ENCODE measurements at places on chromosomes 12 and 14.
A peak's percentile ranks its signal among the peaks of the same experiment; 100 is the strongest.

- no peak for DNase-seq
Measured at GRCh38 chr12:68327896-68328295, 4.3 kb downstream of the MDM1 start.

DNA sequence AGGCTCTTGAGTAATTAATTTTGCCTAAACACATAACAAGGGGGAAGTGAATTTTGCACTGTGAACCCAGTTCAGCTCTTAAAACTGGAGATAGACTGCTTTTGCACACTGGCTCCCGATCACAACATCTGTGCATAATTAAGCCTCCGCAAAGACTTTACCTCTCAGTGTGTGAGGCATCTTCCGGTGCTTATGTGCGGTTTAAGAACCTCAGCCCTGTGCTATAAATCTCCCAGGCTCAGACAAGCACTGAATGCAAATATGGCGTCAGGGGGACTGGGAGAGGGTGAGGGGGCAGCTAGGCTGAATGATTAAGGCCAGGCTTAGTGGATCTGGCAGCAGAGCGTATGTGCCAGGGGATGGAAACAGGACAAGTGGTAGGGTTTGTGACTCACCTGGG lies 103.3 kb downstream of the ADCK1 start:
- peak; percentile 18 for DNase-seq

DNA sequence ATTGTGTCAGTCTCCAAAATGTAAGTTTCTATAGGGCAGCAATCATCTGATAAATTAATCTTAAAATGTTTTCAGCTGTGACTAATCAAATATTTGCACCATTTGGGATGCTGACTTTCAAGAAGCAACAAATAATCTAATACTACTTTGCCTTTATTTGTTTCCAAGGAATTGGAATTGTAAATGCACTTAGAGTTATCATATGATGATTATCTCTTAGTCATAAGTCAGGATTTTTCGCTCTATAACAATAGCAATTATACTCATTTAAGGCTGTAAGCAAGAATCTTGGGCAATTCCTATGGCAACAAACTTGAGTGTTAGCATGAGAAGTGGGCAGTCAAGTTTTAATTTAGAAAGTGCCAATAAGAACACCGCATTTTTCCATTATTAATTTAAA lies 13.0 kb upstream of the BAZ1A start:
- no peak for DNase-seq

GRCh38 chr12:88577537-88577936 lies 2.7 kb downstream of the KITLG start:
- DNase-seq: peak; percentile 57

- no peak for DNase-seq
Measured at GRCh38 chr12:22653791-22654190, 28.8 kb downstream of the ETNK1 start.

DNA sequence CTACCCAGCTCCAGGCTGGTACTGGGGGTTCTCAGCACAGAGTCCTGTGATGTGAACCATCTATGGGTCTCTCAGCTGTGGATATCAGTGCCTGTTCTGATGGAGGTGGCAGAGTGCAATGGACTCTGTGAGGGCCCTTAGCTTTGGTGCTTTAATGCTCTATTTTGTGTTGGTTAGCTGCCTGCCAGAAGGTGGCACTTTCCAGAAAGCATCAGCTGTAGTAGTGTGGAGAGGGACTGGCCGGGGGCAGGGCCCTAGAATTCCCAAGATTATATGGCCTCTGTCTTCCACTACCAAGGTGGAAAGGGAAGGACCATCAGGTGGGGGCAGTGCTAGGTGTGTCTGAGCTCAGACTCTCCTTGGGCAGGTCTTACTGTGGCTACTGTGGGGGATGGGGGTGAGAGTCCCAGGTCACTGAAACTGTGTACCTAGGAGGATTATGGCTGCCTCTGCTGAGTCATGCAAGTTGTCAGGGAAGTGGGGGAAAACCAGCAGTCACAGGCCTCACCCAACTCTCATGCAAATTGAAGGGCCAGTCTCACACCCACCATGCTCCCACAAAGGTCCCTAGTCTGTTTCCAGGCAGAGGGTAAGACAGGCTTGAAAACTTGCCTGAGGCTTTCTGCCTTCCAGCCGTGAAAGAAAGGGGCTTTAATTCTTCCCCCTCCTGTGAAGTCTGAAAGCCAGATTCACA lies 878.1 kb downstream of the C12orf50 start:
- no peak for DNase-seq

DNA sequence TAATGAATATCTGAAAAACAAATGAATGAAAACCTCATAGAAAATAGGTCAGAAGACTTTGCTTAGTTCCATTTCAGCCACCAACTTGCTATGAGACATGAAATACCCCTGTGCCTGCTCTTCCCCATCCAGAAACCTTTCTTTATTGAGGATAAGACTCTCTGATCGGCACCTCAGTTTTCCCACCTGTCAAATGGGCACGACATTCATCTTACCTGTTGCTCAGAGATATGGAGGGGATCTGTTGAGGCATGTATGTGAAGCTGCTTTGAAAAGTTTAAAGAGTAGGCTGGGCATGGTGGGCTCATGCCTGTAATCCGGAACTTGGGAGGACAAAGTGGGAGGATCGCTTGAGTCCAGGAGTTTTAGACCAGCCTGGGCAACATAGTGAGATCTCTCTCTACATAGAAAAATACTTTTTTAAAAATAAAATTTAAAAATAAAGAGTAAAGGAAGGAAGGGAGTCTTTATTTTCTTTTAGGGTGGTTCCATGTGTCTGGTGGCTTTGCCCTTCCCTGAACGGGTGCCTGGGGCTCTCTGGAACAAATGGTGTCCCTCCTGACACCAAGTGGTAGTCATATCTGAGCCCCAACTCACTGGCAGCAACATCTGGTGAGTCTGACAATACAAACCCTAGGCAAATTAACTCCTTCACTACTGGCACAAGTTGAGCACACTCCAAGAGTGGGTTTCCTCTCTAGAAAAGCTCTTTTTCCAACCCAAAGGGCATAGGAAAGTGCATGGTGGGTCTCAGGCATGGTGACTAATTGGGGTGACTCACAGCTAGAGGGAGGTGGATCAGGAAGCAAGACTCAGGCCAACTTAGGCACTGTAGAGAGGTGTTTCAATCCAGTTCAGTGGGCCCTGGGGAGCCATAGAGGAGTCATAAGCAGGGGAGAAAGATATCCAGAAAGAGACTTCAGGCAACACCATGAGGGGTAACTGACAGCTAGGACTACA lies 42.1 kb downstream of the MAP1LC3B2 start:
- peak; percentile 59 for DNase-seq

DNA sequence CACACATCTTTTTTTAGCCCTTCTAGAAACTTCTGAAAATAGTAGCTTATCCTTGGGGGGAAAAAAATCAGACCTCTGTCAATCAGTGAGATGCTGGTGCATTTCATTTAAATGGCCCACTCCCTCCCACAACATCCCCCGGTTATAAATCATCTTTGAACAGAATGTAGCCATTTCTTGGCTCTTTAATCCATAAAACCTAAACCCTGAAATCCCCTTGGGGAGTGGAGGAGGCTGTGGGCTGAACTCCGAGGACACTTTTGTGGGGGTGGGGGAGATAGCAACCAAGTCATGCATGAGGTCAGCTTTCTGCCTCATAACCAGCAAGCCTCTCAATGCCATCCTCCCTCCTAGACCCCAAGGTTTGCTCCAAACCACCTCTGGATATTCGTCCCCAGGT lies 21.0 kb downstream of the HRK start:
- no peak for DNase-seq

DNA sequence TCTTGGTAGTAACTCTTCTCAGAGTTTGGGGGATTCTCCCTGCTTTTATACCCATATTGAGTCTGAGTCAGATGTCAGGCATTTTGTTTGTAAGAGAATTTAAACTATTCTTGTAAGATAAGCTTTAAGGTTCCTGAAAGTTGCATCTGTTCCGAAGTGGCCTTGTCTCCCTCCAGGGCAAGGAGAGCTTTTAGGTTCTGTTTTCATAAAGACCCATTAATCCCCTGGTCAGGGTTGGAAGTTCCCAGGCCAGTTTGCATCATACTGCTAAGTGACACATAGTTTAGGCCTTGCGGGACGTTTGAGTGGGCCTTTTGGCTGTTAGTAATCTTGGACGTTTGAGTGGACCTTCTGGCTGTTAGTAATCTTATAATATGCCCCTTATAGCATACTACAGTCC lies 396.7 kb downstream of the NPAS3 start:
- DNase-seq: peak; percentile 77

DNA sequence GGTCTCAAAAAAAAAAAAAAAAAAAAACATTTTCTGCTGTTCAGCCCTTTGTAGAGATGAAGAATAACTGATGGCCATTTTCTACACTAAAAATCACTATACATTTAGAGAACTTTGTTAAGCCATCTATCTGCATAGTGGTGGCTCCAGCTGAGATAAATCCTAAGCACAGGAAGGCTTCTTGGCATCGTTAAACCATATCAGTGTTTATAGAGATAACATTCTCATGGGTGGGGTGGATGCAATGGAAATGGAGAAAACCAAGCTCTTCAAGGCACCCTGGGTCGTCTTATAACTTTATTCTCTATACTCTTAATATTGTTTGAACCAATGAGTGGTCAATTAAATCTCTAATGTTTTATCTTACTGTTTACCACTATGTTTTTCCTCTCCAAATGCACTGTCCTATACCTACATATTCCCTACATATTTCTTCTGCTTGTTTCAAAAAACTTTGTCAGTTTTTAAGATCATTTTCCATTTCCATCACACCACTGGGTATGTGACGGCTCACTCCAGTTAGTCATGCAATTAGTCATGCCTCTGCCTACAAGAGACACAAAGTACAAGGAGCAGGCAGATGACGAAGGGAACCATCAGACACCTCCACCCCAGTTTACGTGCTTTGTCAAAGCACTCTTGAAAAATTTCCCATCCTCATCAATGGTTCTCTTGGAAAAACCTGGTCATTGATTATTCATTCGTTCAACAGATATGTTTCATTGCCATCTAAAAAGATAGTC lies 119.3 kb upstream of the OVCH1 start:
- DNase-seq: peak; percentile 94

- DNase-seq: no peak
Measured at GRCh38 chr12:2854669-2855453, 2.0 kb downstream of the TEX52 start.

- peak; percentile 81 for DNase-seq
Measured at GRCh38 chr14:77099425-77100167, 1.5 kb downstream of the CIPC start.

DNA sequence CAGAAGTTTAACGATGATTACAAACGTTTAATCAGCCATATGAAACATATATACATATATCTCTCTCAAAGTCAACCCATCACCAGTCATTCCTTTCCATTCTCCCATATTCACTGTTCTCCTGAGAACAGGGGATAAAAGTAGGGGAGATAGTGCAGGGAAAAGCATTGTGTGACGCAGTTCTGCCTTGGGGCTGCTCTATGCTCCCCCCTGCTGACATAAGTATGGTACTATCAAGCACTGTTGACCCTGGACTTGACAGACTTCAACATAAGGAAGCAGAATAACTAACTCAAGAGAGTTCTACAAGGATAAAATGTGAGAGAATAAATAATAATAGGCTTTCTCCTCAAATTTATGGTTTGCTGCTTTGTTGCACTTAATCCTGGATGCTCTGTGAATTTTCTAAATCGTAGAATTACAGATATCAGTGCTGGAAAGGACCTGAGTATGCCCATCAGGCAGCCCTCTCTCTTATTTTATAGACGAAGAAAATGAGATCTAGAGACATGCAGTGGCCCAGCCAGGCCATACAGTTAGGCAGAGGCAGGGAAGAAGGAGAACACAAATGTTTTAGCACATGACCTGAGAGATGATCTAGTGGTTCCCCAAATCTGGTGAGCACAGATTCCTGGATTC lies 87.2 kb downstream of the SCN8A start:
- peak; percentile 67 for DNase-seq
